ENCODE measurements at places on chromosomes 1 and 21.
A peak's percentile ranks its signal among the peaks of the same experiment; 100 is the strongest.

GRCh38 chr1:40948741-40949443 is 30.6 kb upstream of the CTPS1 start:
- peak; percentile 77 for DNase-seq

DNA sequence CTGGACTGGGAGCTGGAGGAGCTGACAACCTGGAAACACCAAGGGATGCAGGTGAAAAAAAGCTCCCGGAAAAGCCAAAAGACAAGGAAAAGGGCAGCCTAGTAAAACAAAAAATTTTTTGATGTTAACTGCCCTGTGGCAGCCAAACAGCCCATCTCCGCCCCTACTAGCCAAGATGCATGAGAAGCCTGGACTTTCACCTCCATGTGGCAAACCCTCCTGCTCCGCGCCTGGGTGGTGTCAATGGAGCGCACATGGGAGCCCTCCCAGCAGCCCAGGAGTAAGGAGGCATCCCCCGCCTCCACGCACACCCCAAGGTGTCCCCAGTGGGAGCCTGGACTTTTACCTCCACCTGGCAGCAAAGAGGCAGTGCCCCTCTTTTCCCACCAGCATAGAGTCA is 30.5 kb downstream of the LEMD1 start:
- no peak for DNase-seq

GRCh38 chr1:244104309-244105060 is 53.4 kb downstream of the ZBTB18 start:
- DNase-seq: no peak

GRCh38 chr1:15341634-15342407 is 67.9 kb upstream of the EFHD2 start:
- no peak for DNase-seq

GRCh38 chr1:2859219-2859880 is 57.9 kb upstream of the TTC34 start:
- DNase-seq: no peak
